ENCODE measurements at places on chromosomes 7 and 10. TPM values are rescaled to one million over a fixed set of nuclear protein-coding genes. Genes with fewer than 3 reads are reported as not detected.
A peak's percentile ranks its signal among the peaks of the same experiment; 100 is the strongest.

DNA sequence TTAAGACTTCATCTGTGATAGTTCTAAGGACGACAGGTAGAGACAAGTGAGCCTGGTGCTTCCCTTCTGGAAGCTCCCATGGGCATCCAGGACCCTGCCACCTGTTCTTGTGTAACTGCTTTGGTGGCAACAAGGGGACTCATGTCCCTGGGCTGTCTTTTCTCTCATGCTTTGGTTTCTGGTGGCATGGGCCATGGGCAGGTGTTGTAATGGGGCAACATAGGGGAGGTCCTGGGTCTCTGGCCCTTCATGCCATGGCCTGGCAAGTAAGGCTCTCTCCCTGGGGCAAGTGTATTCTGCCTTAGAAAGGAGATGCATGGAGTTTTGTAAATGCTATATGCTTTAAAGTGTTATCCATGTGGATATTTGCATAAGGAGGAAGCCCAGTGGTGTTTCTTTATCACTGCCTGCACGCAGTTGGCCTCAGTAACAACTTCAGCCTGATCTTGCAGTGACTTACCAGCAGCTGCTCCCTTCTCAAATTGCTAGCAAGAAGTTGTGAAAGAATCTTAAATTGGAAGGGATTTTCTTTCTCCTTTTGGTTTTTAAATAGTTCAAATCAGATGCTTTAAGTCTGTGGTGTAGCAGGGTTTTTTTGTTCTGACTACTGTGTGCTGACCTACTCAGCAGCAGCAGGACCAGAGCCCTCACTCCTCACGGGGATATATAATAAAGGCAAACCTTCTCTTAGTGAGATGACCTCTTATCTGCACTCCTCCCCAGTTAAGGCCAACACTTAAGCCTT, 39.9 kb downstream of the OGDH start:
- DNase-seq, result no peak

DNA sequence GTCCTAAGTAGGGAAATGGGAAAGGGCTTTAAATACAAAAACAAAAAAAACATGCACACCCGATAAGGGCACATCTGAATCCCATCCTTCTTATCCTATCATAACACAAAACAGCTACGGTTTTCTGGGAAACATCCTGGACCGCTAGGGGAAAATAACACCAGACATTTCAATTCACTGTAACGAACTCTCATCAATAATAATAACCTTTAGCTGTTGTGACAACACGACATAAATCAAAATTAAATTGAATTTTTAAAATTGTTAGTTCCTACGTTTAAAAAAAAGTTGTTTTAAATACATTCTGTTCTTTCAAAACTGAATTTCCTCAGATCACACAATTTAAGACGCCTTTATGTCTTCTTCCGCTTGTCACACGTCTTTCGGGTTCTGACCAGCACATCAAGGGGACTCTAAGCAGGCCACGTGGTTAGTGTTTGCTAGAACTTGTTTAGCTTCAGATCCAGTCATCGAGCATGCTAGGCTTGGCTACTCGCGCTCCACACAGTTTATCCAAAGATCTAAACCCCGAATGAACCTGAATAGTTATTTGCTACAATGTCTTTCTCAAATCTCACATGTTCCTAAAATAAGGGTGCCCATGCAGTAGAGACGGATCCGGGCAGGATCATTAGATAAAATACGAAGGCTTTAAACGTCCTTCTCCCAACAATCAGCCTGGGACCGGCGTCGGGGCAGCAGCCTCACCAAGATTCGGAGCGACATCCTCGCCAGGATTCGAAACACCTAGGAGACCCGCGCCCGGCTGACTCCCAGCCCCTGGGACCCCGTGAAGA, 839 bp downstream of the IKZF5 start:
- DNase-seq, result peak; percentile 49

GRCh38 chr10:126397640-126398382, 9.5 kb upstream of the ADAM12 start:
- DNase-seq, result peak; percentile 86

- DNase-seq, result no peak
These were observed 20.3 kb upstream of the PFKP start for GRCh38 chr10:3046981-3047547.

DNA sequence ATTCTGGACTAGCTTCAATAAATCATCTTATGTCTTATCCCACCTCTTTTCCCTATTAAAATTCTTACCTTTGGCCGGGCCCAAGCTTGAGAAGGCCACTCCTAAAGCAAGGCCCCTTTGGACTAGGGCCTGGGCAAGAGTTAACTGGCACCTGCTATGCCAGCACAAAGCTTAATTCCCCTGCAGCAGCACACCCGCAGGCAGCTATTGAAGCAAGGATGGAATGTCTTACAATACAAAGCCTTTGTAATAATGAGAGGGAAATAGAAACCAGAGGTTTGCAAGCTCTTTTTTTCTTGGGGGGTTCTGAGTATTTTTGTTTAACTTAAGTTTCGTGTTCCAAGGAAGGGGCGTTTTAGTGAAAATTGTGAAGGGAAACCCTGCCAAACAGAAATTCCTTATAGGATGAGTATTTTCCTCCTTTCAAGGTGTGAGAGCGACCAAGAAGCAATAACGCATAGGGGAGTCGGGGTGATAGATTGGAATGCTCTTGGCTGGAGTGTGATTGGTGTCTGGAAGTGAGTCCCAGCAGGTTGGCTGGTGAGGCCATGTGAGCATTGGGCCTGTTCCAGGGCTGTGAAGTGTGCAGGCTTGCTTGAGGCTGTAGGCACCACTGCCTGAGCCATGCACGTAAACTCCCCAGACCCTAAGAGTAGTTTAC, 148.5 kb downstream of the KIAA1217 start:
- no peak for DNase-seq

- no peak for DNase-seq
These were observed 11.2 kb upstream of the THSD7A start for GRCh38 chr7:11843113-11843765.

DNA sequence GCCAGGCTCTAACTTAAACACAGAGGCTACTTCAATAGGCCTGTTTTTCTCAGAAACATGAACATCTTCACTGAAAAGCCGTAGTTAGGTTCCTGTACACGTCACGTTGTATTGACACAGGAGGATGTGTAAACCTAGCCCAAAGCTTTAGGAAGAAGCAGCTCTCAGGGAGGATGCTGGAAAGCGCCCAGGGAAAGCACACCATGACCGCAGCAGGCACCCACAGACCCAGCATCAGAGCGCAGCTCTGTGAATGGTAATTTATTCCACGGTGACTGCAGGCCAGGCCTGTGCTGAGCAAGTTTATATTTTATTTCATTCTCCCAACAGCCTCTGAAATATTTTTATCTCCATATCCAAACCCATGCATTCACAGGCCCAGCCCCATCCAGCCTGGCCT, 51.1 kb downstream of the ASB13 start:
- peak; percentile 69 for DNase-seq

- DNase-seq, result no peak
These were observed 1.4 kb downstream of the APBB1IP start for GRCh38 chr10:26439406-26440087.

- no peak for DNase-seq
These were observed 4.6 kb upstream of the TSPAN15 start for GRCh38 chr10:69446650-69447151.

DNA sequence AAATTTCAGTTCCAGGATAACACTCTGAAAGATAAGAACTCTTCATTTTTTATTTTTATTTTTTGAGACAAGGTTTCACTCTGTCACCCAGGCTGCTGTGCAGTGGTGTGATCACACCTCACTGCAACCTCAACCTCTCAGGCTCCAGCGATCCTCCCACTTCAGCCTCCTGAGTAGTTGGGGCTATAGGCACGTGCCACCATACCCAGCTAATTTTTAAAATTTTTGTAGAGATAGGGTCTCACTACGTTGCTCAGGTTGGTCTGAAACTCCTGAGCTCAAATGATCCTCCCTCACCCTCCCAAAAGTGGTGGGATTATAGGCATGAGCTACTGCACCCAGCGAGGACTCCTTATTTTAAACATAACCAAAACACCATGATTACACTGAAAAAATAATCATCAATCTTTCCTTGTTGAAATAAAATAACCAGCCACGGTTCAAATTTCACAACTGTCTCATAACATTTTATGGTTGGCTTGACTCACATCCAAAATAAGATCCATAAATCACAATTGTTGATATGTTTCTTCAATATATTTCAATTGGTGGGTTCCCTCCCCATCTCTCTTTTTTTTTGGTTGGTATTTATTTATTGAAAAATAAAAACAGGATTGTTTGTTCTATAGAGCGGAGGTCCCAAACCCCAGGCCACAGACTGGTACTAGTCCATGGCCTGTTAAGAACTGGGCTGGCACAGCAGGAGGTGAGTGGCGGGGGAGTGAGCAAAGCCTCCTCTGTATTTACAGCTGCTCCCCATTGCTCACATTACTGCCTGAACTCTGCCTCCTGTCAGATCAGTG, 60.1 kb upstream of the FAM171A1 start:
- DNase-seq, result peak; percentile 60

DNA sequence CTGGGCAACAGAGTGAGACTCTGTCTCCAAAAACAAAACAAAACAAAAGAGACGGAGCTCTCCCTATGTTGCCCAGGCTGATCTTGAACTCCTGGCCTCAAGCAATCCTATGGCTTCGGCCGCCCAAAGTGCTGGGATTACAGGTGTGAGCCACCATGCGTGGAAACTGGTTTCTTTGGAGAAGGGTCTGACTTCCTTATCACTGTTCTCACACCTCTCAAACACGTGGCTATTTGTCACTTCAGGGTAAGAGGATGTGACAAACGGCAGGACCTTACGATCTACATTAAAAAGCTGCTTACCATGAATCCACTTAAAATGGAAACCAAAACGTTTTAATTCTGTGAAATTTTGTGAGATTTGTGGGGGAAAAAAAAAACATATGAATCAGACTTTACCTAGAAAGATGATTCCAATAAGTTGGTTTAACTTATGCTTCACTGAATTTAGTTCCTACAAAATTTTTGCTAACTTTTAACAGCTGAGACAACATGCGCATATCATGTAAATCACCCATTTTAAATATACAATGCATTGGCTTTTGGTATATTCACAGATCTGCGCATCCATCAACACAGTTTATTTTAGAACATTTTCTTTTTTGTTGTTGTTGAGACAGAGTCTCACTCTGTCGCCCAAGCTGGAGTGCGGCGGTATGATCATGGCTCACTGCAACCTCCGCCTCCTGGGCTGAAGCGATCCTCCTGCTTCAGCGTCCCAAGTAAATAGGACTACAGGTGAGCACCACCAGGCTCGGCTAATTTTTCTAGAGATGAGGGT, 18.7 kb upstream of the FOXK1 start:
- no peak for DNase-seq

DNA sequence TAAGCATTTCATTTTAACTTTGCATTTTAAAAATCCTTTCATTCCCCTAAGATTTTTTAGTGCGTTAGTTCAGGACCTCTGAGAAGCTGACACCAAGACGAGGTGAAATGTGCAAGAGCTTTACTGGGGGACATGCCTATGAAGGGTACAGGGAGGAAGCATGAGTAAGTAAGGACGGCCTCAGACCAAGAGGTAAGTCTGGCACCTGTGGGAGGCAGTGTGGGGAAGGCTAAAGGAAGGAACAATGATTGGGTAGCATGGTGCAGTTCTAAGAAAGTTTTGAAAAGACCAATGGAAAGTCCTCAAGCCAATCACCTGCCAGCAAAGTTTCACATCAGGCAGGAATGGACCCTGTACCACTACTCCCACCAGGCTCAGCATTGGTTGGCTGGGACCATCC, 369.2 kb downstream of the GFRA1 start:
- no peak for DNase-seq

DNA sequence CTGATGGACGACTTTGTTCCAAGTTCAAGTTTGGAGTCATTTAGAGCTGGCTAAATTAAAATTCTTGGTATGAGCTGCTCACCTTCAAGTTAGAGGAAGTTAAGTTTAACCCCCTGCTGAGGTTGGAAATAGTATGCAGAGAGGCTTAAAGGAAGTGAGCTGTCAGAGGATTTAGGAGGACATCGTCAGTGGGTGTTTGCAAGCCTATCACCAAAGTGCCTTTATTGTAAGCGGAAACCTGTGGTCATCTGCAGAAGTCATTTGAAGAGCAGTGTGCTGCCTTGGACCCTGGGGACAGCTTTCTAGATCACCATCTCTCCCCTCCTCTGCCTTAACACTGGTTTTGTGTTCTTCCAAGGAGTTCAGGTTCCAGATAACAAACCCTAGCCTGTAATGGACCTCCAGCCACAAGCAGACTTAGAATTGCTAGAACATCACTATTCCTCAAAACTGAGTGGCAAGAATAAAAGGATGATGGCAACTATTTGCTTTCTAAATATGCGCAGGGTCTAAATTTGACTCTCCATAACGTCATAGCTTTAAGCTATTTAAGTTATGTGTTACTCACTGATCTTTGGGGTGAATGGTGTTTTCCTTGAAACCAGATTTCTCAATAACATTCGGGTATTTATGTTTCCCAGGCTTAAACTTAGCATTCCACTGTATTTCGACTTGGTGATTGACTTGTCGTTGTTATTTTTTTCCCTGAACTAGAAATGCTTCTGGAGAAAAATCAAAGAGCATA, 93.4 kb downstream of the SLC39A12 start:
- DNase-seq, result no peak

GRCh38 chr10:97686301-97686961, 610 bp downstream of the AVPI1 start:
- no peak for DNase-seq

DNA sequence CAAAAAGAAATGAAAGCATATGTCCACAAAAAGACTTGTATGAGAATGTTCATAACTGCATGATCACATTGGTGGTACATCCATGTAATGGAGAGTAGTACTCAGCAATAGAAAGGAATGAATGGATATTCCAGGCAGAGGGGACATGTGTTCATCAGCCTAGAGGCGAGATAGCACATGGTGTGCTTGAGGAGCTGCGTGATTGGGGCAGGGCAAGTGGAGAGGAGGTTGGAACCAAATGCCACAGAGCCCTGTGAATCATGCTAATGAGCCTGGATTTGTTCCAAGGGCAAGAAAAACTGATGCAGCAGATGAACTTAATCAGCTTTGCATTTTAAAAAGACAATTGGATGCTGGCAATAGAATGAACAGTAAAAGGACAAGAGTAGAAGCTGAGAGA, 73.3 kb downstream of the C10orf90 start:
- DNase-seq, result no peak

GRCh38 chr7:95011995-95012394, 104.6 kb downstream of the PPP1R9A start:
- DNase-seq, result no peak

GRCh38 chr10:11757454-11757820, 15.3 kb downstream of the ECHDC3 start:
- peak; percentile 93 for DNase-seq

Gene HOXA1
- total RNA-seq, result 7.3 TPM

Gene POU6F2
- not detected for total RNA-seq

Gene ATRNL1
- 26.3 TPM for total RNA-seq

Gene AKR1B15
- total RNA-seq, result not detected

Gene AKR1C4
- not detected for total RNA-seq

Gene PIK3AP1
- total RNA-seq, result 7.1 TPM

Gene SPRN
- not detected for total RNA-seq

Gene TRIM50
- total RNA-seq, result not detected

Measured in SJCRH30 (cell line).